Fibroblast of villous mesenchyme (primary cell): ENCODE measurements at places on chromosomes 12 and 14.

DNA sequence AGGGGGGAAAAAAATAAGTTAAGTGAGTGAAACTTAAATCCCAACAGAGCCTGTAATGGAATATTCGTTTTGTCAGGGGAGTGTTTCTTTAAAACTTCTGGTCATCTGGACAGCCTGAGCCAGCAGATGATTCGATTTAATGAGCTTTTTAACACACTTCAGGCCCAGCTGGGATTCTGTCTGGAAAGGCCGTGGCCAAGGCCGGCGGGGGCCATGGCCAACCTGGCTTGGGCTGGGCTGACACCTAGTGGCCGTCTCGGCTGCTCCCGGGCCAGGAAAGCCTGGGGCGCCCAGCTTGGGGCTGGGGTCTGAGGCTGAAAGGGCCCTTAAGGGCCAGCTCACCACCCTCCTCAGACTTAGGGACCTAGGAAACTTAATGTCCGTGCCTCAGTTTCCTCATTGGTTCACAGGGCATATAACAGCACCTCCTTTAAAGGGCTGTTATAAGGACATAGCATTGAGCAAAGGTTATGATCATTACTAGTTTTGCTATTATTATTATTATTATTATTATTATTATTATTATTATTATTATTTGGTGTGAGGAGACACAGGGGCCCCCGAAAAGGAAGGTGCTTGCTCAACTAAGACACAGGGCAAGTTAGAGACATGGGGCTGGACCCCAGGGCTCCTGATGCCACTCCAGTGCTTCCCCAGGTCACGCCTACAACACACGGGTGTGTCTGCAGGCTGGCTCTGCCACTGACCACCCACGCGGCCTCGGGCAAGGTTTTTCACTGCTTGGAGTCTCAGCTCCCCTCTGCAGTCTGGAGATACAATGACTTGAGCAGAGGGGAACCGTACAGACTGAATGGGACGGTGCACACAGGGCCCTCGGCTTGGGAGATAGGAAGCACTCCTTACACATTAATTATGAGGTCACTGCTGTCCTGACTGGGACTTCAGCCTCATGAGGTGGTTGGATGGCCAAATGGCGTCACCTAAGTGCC is 84.0 kb downstream of the SYNE3 start:
- DNase-seq: peak; percentile 53

DNA sequence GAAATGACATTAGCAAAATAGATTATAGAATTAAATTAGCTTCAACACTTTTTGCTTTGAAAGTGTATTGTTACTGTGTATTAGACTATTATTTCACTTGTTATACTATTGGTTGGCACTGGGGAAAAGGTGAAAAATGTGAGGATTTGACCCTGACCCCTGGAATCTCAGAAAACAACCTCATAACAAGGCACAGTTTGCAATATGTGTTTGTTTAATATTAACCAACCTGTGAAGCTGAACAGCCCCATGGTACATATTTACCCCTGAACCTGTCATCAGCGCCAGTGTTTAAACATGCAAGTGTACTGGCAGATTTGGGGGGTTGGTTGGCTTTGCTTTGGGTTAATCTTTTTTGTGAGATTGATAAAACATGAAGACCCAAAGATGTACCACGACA is 11.7 kb downstream of the SLC38A4 start:
- DNase-seq: no peak

- no peak for DNase-seq
Measured at GRCh38 chr14:75450381-75451276, 22.8 kb downstream of the JDP2 start.

DNA sequence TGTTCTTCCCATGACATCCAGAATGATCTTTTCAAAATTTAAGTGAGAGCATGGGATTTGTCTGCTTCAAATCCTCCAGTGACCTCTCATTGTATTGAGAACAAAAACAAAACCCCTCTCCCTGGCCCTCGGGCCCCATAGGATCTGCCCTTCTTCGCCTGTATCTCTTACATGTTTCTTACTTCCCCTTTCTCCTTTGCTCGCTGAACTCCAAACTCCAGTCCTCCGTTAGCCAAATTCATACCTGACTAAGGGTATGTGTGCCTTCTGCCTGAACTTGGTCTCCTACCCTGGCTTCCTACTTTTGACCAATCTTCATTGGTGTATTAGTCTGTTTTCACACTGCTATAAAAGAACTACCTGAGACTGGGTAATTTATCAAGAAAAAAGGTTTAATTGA is 13.2 kb upstream of the TSPAN11 start:
- no peak for DNase-seq

DNA sequence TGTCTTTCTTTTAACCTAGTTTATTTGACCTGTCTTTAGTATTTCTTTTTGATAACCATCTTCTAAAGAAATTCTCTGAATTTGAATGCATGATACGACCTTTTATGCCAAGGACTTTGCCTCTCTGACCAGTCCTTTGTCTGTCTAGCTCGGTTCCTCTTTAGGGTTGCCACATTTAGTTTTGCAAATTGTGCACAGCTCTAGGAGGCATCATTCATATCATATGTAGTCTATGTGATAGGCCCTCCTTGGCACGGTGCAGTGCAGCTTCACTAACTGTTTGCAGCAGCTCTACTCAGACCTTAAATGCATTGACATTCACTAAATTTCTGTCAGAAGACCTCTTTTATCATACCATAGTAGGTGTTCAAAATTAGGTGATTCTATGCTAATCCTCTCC is 75.6 kb downstream of the USP15 start:
- DNase-seq: no peak

DNA sequence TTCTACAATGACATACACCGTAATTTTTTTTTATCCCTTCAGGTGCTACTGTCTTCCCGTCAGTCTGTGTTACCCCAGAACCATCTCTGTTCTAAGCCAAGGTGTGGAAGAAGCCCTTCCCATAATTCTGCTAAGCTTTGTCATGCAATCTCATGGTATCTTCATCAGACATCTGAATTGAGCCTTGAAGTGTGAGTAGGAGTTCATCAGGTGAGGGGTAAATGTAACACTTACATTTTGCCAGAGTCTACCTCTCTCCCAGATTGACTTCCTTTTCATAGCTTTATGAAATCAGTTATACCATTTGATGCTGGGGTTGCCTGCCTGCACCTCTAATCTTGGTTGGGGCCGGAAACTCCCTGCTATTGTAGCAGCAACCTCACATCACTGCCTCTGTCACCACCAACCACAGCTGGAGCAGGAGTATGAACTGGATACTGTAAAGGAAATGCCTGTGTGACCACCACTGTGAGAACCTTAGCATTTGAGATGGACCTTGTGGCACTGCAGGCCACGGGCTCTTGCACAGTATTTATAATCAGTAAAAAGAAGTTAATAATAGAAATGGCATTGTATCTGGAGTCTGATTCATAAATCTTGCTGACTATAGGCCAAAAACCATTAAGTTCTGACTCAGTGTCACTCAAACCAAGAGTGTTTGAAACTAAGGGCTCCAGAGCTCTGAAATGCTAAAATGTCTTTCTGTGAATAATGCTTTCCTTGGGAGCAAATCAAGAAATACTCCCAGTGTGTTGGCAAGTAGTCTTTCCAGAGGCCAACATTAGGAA is 58.7 kb upstream of the STK38L start:
- DNase-seq: peak; percentile 72

DNA sequence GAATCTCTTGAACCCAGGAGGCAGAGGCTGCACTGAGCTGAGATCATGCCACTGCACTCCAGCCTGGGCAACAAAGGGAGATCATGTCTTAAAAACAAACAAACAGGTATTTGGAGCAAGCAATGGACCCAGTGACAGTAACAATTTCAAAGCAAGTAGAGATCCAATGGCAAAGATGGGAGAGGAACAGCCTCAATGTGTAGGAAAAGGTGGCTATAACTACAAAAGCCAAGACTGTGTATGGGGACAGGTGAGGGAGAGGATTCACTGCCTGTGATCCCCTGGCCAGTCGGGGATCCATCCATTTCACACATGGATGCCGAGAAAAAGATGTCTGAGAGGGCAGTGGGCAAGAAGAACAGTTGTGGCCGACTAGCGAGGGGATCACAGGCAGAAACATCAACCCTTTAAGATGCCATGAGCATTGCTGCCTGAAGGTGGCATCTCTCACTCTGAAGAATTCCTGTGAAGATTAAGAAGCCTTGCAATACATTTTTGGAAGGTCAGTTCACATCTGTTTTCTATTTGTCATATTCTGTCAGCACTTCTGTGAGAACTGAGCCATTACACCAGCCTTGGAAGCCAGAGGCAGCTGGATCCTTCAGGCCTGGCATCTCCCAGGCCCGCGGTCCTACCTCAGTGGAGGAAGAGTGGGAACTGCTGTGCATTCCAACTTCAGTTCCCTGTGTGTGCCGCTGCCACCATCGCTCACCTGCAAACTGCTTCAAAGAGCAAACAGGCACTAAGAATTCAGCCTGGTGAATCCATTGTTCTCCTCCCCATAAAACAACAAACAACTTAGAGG is 54.5 kb upstream of the FRS2 start:
- DNase-seq: peak; percentile 97

GRCh38 chr12:117067638-117068037 is 31.6 kb downstream of the TESC start:
- DNase-seq: no peak

DNA sequence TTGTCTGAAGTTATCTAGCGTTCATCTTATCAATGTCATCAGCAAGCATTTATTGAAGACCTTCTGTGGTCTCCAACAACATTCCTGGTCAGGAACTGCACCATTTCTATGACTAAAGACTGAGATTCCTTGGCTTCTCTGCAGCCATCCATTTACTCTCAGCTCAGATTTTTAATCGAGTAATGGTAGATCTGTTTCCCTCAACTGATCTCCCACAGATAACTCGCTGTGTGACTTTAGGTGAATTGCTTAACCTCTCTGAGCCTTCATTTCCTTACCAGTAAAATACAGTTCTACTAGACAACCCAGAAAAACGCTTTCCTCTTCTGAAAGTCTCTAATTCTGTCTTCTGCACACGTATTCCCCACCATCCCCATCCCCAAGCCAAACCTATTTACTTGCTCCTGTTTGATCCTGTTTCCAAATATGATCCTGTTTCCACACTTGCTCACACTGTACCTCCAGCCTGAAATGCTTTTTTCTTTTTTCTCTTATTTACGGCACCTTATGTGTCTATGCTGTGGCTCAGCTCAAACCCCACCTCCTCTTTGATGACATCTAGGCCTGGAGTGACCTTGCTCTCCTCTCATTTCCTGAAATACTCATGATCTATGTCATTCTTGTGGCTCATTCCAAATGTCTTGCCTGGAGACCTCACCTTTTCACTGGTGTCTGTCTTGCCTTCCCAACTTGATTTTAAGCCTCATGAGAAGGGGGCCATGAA is 21.8 kb downstream of the PLXNC1 start:
- DNase-seq: no peak

DNA sequence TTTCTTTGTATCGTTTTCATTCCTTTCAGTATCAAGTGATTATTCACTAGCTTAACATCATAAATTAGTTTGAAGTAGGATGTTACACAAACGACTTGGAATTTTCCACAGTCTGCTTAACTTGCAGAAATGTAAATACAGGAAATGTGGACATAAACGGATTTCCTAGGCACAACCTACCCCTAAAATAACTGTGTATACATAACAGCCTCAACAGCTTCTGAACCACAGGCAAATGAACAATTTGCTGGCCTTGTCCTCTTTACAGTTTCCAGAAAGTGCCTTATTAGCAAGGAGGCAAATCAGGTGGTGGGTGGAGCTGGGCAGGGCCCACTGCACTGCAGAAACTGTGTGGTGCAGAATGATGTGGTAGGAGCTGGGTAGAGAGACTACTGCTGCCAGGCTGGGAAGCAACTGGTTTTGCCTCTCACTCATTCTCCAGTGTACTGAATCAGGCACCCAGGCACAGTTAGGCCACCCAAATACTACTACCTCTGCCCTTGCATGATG is 14.1 kb downstream of the DRAM1 start:
- peak; percentile 99 for DNase-seq

DNA sequence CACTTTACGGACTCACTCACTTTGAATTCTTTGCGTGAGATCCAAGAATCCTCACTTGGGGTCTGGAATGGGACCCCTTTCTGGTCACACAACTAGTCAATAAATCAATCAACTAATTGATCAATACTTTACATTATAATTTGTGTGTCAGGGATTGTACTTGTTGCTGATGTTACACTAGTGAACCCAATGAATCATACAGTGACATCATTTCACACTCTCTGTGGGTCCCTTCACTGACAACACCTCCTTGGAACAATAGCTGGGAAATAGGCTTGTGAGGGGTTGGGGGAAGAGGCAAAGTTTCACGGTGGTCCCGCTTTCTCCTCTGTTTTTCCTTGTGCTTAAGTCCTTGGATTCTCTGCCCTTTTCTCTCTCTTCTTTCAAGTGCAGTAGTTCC is 35.0 kb downstream of the TPH2 start:
- no peak for DNase-seq

- no peak for DNase-seq
Measured at GRCh38 chr14:23406244-23406643, 1.8 kb downstream of the MYH6 start.
